ENCODE measurements at places on chromosomes 13 and 19.

DNA sequence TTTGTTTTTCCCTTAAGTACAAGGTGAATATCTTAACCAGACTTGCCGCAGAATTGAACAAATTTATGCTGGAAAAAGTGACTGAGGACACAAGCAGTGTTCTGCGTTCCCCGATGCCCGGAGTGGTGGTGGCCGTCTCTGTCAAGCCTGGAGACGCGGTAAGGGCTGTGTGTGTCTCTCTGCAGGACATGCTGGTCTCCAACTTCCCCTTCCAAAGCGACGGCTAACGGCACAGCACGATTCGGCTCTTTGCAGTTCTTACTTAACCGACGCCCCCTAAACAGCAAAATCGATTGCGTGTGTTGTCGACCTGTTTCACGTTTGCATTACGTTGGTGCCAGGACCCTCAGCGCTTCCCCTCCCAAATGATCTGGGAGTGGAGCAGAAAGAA is 73.2 kb downstream of the GGACT start:
- no peak for DNase-seq

DNA sequence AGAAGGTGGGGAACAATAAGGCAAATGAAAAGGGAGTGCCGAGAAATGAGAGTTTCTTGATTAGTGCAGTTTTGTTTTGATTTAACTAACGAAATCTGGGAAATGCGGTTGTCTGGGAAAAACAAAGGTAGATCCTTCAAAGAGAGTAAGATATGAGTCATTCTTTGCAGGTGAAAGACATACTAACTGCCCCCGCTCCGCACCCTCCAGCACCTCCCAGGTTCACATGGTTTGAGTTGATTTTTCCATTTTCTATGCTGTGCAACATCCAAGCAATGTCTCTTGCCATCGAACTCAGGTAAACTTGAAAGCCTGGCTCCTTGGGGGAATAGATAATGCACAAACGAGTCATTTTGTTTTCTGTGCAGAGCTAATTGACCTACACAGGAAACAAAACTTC is 84.1 kb upstream of the KLF12 start:
- DNase-seq: no peak

GRCh38 chr19:42059196-42059595 is 10.8 kb downstream of the GRIK5 start:
- DNase-seq: no peak

GRCh38 chr19:6613711-6614110 is 22.8 kb upstream of the CD70 start:
- DNase-seq: no peak

GRCh38 chr13:32660227-32660626 is 74.0 kb downstream of the PDS5B start:
- no peak for DNase-seq

DNA sequence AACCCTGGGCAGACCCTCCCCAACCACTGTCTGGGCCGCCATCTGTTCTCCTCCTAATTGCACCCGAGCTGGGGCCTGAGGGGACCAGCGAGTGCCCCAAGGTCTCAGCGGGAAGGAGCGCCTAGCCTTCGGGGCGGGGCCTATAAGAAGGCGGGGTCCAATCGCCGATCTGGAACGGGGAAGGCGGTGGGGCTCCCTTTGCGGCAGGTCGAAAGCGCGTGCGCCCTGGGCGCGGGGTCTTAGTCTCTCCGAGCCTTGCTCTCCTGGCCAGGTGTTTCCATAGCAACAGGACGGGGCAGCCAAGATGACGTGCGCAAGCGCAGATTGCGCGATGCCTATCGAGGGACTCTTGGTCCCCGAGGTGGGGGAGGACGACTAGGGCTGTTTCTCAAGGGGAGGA is 2.8 kb downstream of the MAST1 start:
- DNase-seq: no peak

- DNase-seq: no peak
Observed at GRCh38 chr19:42124386-42124901, 7.8 kb downstream of the POU2F2 start.

DNA sequence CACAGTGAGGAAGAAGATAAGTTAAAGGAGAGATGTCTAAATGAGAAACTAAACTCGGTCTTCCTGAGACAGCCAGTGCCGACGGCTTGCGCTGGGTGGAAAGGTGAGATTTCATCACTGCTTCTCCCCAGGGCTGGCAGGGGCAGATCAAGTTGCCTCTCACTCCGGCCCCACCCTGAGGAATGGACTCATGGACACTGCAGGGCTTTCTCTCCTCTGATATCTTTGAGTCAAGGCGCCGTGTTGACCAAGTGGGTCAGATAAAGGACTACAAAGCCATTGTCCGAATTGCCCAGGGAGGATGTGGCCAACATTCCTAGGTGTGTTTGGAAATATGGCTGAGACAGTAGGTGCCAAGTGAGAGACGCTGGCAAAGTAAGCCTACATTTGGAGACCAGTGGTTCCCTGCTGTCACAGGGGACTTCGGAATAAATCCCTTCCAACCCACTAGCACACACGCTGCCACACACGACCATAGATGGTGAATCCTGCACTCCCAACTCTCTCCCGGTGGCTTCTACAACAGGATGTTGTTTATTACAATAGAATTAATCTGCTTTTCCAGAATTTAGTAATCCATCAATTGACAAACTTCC is 156.5 kb upstream of the TSC22D1 start:
- DNase-seq: no peak

DNA sequence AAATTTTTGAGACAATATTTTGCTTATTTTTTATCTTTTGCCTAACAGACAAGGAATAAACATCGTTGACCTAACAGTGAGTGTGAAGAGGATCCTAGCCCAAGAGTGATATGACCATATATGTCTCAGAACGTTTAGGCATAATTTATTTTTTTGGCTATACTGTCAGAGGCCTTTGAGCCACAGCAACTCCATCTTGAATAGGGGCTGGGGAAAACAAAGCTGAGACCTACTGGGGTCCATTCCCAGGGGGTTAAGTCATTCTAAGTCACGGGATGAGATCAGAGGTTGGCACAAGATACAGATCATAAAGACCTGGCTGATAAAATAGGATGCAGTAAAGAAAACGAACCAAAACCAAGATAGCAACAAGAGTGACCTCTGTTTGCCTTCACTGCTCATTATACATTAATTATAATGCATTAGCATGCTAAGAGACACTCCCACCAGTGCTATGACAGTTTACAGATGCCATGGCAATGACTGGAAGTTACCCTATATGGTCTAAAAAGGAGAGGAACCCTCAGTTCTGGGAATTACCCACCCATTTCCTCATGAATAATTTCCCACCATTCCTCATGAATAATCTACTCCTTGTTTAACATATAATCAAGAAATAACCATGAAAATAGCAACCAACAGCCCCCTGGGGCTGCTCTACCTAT is 510.9 kb upstream of the PCDH9 start:
- DNase-seq: no peak
